ENCODE measurements at places on chromosomes 5 and 9. TPM values are rescaled to one million over a fixed set of nuclear protein-coding genes. Genes with fewer than 3 reads are reported as not detected.

GRCh38 chr5:140175367-140176030 lies 511 bp downstream of the CYSTM1 start:
- H3K4me1 ChIP-seq = peaks cover 13% of the 10 kb centered on the region
- peaks cover 4% of the 10 kb centered on the region for H3K27me3 ChIP-seq
- H3K4me3 ChIP-seq = peak overlapping the region; percentile 67
- DNase-seq = peak; percentile 78

- peaks cover 9% of the 10 kb centered on the region for H3K4me1 ChIP-seq
- no peak overlapping the region for H3K27ac ChIP-seq
- no peak for DNase-seq
- no peaks in the 10 kb centered on the region for H3K36me3 ChIP-seq
Observed at GRCh38 chr5:112713206-112713605, 24.5 kb upstream of the APC start.

The TRIP13 gene
- 0.56 TPM for total RNA-seq

- no peak overlapping the region for H3K27ac ChIP-seq
- H3K27me3 ChIP-seq = no peaks in the 10 kb centered on the region
- DNase-seq = no peak
- no peaks in the 10 kb centered on the region for H3K36me3 ChIP-seq
Observed at GRCh38 chr9:92762196-92762595, 2.4 kb downstream of the BICD2 start.

GRCh38 chr5:14659821-14660607 lies 4.5 kb upstream of the OTULIN start:
- no peaks in the 10 kb centered on the region for H3K27me3 ChIP-seq
- no peak overlapping the region for H3K27ac ChIP-seq
- H3K4me3 ChIP-seq = no peak overlapping the region
- peaks cover 11% of the 10 kb centered on the region for H3K4me1 ChIP-seq
- no peak for DNase-seq
- H3K36me3 ChIP-seq = no peaks in the 10 kb centered on the region

The NR2F1-AS1 gene
- total RNA-seq = not detected
